ENCODE measurements at places on chromosomes 6 and 20.
A peak's percentile ranks its signal among the peaks of the same experiment; 100 is the strongest.

GRCh38 chr20:32006841-32007786 lies 3.1 kb upstream of the CCM2L start:
- DNase-seq: no peak

GRCh38 chr6:2197177-2197671 lies 48.2 kb downstream of the GMDS start:
- DNase-seq: no peak

DNA sequence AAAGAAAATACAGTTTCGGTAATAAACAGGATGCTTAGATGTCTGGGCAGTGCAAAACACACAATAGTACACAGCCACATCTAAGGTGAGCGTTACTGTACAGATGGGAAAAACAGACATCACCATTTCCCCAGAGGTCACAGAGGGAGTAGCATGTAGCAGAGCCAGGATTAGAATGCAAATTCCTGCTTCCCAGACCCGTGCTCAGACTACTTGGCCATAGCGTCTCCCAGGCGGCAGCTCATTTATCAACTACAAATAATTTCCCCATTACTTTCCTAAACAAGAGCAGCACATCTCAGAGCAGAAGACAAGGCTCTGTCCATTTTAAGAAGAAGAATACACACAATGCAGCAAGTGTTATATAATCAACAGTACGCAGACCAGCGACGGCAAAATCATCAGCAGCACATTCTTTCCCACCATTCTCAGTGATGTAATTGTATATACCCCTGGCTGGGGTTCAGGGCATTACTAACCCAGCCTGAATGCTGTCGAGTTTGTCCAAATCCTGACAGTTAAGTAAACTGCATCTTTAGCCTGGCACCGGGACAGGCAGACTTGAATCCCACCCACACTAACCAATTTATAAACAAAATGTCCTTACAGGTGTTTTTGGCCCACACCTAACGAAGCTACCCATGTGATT lies 61.9 kb downstream of the CNKSR3 start:
- no peak for DNase-seq

GRCh38 chr20:22768266-22769178 lies 184.2 kb upstream of the FOXA2 start:
- DNase-seq: no peak

DNA sequence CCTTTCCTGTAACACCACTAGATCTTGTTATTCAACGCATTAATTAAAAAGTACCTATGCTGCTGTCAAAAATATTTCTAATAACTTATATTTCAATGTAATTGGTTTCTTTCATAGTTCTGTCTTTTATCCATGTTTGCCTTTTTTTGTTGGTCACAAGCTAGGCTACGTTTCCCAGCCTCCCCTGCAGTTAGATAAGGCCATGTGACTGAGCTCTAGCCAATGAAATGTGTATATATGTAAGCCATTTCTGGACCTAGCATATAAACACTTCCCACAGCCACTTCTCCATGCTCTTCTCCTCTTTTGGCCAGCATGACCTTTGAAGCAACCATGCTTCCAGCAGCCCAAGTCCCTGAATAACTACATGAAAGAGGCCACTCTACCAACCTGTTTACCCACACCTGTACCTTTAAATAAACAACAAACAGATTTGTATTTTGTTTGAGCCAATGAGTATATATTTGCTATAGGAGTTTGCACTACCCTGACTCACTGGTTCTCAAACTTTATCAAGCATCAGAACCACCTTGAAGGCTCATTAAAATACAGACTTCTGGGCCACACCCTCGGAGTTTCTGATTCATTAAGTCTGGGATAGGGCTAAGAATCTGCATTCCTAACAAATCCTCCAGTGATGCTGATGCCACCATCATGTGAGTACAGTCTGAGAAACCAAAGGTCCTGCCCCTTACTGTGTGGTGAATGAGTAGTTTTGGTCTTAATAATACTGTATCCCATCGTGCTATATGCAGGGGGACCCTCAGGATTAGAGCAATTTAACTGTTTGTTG lies 45.6 kb upstream of the BEND6 start:
- DNase-seq: no peak

DNA sequence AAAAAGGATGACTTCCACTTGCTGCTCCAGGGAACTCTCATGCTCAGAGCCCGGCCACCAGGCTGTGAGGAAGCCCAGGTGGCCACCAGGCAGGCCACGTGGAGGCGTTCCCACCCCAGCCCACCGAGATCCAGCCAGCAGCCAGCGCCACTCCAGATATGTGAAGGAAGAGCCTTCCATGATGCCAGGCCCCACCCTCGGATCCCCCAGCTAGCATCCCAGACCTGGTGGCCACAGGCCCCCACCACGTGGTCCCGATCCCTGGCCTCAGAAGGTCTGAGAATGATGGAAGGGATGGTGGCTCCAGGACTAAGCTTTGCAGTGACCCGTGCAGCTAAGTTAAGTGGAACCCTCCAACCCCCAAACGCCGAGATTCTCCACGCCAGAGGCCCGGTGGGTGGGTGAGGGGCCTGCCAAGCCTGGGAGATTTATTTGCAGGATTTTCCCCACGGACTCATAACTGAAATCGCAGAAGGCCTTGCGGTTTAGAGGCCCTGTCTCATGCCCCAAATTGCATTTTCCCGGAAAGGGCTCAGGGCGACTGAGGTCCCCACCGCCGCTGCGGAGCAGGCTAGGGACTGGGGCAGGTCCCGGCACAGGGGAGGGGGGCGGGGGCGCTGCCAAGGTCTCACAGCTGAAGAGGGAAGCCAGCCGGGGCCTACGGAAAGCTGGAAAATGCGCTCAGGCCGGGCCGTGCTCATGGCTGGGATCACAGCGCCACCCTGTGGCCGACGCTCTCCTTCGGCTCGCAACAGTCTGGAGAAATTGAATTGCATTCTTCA lies 31.1 kb upstream of the CST7 start:
- peak; percentile 20 for DNase-seq
